Natural killer cell treated with Interleukin-12 subunit alpha and Interleukin-12 subunit beta and Interleukin-15 and Interleukin-18, amount 100 ng/mL, for 72 hours (primary cell): ENCODE measurements at places on chromosomes 5 and 9. TPM values are rescaled to one million over a fixed set of nuclear protein-coding genes. Genes with fewer than 3 reads are reported as not detected.

DNA sequence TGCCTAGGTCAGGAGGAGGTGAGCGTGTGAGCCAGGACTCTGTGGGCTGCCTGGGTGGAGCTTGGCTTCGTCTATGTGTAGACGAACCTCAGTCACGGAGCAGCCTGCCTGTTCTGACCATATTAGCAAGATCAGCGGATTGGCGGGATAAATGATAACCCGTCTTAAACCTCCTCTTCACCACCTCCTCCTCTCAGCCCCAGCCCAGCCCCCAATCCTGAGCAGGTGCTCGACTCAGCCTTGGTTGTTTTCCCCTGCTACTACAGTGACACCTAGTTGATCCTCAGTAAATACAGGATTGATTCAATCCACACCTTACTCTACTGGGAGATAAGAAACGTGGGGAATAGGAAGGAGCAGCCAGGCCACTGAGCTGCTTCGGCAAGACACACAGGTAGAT lies 286.1 kb downstream of the IRX2 start:
- no peaks in the 10 kb centered on the region for H3K27me3 ChIP-seq
- no peaks in the 10 kb centered on the region for H3K36me3 ChIP-seq
- no peaks in the 10 kb centered on the region for H3K4me1 ChIP-seq
- H3K27ac ChIP-seq: no peak overlapping the region
- no peak overlapping the region for H3K4me3 ChIP-seq

GRCh38 chr9:33187519-33188218 lies 20.5 kb upstream of the B4GALT1 start:
- DNase-seq: no peak
- no peak overlapping the region for H3K27ac ChIP-seq
- no peaks in the 10 kb centered on the region for H3K36me3 ChIP-seq
- H3K4me1 ChIP-seq: peaks cover 6% of the 10 kb centered on the region
- no peak overlapping the region for H3K4me3 ChIP-seq

GRCh38 chr5:139979518-139979917 lies 63.6 kb downstream of the NRG2 start:
- H3K4me1 ChIP-seq: no peaks in the 10 kb centered on the region
- no peaks in the 10 kb centered on the region for H3K36me3 ChIP-seq
- H3K27me3 ChIP-seq: peaks cover 35% of the 10 kb centered on the region
- no peak for DNase-seq
- no peak overlapping the region for H3K4me3 ChIP-seq
- no peak overlapping the region for H3K27ac ChIP-seq

DNA sequence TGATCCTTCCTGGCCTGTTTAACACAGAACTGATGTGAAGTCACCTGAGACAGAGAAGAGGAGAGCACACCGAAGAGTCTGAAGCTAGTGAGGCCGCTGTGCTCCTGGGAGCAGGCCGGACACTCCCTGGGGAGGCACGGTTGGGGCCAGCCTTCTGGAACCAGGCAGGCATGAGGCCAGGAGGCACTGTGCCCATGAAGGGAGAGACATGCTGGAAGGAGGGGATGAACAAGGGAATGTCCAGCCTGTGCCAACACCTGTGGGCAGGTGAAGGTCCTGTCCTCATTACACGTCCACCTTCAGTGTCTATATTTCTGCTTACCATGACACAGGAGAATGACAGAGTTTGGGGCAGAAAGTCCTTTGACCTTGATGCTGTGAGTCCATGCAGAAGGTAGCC lies 183.8 kb upstream of the S1PR3 start:
- H3K36me3 ChIP-seq: no peaks in the 10 kb centered on the region
- no peaks in the 10 kb centered on the region for H3K4me1 ChIP-seq
- H3K27ac ChIP-seq: no peak overlapping the region
- no peak for DNase-seq

- H3K4me3 ChIP-seq: no peak overlapping the region
- no peak for DNase-seq
- H3K27ac ChIP-seq: no peak overlapping the region
- H3K36me3 ChIP-seq: no peaks in the 10 kb centered on the region
- H3K4me1 ChIP-seq: peaks cover 19% of the 10 kb centered on the region
These were observed 6.3 kb downstream of the SHB start for GRCh38 chr9:38062498-38063362.

GRCh38 chr5:118923295-118924005 lies 64.9 kb downstream of the DTWD2 start:
- no peak overlapping the region for H3K4me3 ChIP-seq
- no peaks in the 10 kb centered on the region for H3K36me3 ChIP-seq
- H3K27me3 ChIP-seq: no peaks in the 10 kb centered on the region
- H3K4me1 ChIP-seq: no peaks in the 10 kb centered on the region
- H3K27ac ChIP-seq: no peak overlapping the region

DNA sequence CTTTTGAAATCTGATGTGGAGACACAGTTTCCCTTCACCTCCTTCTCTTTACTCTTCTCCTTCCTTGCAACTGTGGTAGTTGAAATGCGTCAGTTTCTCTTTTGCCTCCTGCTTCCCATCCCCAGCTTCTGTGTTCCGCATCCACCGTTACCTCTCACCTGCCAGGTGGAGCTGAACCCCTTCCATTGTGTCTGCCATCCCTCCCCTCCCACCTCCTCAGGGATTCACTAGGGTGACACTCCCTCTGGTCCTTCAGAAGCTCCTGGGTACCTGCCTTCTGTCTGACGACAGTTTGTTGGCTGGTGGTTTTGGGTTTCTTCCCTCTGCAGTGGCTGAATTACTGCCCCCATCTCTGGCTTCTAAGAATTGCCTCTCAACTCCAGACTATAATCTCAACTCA lies 132.1 kb downstream of the SLC24A2 start:
- no peak overlapping the region for H3K4me3 ChIP-seq
- H3K36me3 ChIP-seq: no peaks in the 10 kb centered on the region
- H3K4me1 ChIP-seq: no peaks in the 10 kb centered on the region

DNA sequence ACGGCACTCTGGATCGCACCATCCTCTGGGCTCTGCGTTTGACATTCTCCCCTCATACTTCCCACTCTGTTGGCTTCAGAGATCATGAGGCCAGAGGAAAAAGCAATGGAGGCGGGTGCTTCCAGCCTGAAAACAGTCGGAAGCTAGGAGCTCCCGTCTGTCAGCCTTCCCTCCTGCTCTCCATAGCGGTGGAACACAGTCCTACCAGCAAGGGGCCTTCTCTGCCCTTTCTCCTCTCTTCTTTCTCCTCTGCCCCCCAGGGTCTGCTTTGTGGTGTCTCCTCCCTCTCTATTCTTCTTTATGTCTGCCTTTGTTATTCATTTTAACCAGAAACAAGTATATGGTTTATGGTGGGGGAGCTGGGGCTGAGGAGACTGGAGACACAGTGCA lies 152.5 kb upstream of the NFIB start:
- no peaks in the 10 kb centered on the region for H3K36me3 ChIP-seq
- H3K4me1 ChIP-seq: no peaks in the 10 kb centered on the region
- no peak overlapping the region for H3K27ac ChIP-seq
- H3K27me3 ChIP-seq: no peaks in the 10 kb centered on the region
- H3K4me3 ChIP-seq: no peak overlapping the region

CAMK2A gene
- not detected for total RNA-seq

FOXD4 gene
- 0.21 TPM for total RNA-seq

DNA sequence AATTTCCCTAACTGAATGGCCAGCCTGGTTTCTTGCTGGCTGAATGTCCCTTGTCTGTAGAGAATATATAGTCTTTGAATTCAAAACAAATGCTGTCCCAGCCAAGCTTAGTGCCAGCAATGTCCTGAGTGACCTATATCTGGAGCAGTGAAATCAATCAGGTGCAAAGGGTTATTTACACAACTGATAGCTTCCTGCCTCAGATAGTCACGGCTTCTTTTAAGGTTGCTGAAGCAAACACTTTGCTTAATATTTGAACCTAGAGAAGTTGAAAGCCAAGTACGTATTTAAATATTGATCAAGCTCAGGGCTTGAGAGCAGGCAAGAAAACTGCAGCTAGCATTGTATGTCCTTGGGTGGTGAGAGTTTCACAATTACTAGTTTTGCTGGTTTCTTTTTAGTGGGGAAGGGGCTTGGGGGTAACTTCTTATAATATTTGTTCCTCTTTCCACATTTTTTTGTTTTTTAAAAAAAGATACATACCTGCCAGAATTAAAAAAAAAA lies 2.0 kb upstream of the ARHGEF28 start:
- H3K4me1 ChIP-seq: no peaks in the 10 kb centered on the region
- no peak overlapping the region for H3K4me3 ChIP-seq
- peaks cover 6% of the 10 kb centered on the region for H3K27me3 ChIP-seq
- no peak overlapping the region for H3K27ac ChIP-seq
- H3K36me3 ChIP-seq: no peaks in the 10 kb centered on the region

ACOT12 gene
- total RNA-seq: not detected

ADGRD2 gene
- not detected for total RNA-seq

ROR2 gene
- total RNA-seq: not detected

SLC4A9 gene
- total RNA-seq: not detected

POU5F2 gene
- 4.9 TPM for total RNA-seq

DNA sequence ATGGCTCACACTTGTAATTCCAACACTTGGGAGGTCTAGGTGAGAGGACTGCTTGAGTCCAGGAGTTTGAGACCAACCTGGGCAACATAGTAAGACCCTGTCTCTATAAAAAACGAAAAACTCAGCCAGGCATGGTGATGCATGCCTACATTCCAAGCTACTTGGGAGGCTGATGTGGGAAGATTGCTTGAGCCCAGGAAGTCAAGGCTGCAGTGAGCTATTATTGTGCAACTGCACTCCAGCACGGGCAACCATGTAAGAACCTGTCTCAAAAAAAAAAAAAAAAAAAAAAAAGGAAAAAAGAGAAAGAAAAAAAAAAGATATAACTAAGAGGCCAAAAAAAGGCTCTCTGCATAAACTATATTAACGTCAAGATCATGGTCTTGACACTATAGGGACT lies 27.3 kb downstream of the GIN1 start:
- H3K36me3 ChIP-seq: peaks cover 5% of the 10 kb centered on the region
- no peak for DNase-seq
- no peaks in the 10 kb centered on the region for H3K4me1 ChIP-seq
- H3K4me3 ChIP-seq: no peak overlapping the region
- H3K27ac ChIP-seq: no peak overlapping the region

- DNase-seq: peak; percentile 75
- H3K36me3 ChIP-seq: peaks cover 31% of the 10 kb centered on the region
- H3K27me3 ChIP-seq: no peaks in the 10 kb centered on the region
- H3K4me1 ChIP-seq: peaks cover 46% of the 10 kb centered on the region
These were observed 1.2 kb downstream of the ST8SIA4 start for GRCh38 chr5:100901821-100902341.
